NCI-H2081 treated with DMSO at 0.1 percent for 48 hours (cell line): ENCODE measurements at places on chromosomes 3 and 15.

DNA sequence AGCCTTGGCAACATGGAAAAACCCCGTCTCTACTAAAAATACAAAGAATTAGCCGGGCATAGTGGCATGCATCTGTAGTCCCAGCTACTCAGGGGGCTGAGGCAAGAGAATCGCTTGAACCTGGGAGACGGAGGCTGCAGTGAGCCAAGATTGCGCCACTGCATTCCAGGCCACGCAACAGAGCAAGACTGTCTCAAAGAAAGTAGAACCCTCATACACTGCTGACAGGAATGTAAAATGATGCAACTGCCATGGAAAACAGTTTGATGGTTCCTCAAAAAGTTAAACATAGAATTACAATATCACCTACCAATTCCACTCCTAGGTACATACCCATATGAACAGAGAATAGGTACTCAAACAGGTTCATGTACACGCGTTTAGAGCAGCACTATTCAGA is 158.9 kb downstream of the TBC1D5 start:
- no peak for DNase-seq

DNA sequence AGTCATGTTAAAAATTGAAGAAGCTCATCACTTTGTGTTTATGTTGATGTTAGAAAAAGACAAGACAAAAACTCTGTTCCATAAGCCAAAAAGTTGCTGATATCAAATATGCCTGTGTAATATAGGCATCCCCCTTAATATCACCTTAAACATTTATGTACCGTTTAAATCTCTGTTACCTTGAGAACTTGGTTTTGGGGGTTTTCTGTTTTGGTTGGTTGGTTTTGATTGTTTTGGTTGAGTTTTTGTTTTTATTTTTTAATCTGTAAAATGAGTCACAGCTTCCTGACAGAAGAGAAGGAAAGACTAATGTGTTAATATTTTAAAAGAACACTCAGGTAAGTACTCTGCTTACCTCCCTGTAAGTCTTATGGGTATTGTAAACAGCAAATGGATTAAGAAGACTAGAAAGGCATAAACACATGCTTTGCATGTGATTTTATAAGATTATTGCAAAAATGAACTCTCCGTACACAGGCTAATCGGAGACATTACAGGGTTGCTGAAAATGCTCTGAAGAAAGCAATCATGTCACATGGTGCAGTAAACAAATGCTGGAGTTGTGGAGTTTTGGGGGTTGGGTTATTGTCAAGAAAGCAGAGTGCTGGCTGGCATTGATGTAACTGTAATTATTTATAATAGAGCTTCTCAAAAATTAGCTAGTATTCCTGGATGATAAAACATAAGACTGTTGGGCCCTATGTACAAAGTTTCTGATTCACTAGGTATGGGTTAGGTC is 69.5 kb upstream of the MBNL1 start:
- DNase-seq = no peak

DNA sequence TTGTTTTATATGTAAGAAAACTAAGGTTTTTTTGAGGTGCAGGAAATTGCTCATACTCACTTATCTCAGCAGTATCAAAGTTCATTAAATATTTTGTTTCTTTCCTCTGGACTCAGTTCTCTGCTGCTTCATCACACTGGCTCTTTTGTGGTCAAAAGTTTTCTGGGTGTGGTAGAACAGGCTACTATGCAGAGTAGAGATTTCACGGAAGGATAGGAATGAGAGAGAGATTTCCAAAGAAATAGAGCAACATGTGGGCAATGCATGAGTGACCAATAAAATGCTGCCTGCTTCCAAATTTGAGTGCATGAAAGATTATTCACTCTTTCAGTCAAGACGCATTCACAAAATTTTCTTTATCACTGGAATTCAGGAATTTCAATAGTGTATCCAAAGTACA is 577.3 kb upstream of the SEMA6D start:
- DNase-seq = no peak

GRCh38 chr15:64703632-64703959 is 71.8 kb downstream of the RBPMS2 start:
- no peak for DNase-seq

GRCh38 chr3:159273070-159273469 is 471.2 kb downstream of the MFSD1 start:
- DNase-seq = no peak

DNA sequence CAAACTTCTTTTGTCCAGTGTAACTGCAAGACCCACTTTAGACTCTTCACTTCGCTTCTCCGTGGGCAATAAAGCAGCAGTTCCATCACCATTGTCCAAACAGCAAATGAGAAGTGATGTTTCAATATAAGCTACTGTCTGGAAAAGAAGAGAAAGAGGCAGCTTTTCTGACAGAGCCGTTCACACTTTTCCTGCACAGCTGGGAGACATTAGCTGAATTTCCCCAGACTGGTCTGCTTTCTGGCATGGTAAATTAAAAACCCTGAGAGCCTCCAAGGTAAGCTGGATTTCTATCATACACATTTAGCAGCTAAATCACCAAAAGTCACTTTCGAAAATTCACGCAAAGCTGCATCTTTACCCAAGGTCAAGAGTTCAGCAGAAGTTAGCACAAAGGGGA is 108.5 kb upstream of the CMC1 start:
- no peak for DNase-seq

- DNase-seq = no peak
Measured at GRCh38 chr15:44726136-44726535, 10.2 kb upstream of the TRIM69 start.
